Memory B cell (primary cell): ENCODE measurements at places on chromosomes 6 and 20.

DNA sequence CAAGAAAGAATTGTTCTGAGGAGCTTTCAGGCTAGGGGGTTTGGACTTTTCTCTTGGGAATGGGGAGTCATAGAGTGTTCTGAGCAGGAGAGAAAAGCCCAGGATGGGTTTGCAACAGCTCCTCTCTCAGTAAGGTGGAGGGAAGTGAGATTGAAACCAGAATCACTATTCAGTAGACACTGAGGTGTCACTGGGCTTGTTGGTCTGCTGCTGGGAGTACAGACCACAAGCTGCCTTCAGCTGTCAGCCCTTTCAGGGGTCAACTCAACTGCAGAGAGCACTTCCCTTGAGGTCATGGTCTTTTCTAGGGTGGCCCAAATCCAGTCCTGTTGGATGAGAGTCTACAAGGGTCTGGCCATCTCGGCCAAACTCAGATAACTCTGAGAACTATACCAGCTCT lies 12.9 kb upstream of the FOXA2 start:
- H3K27ac ChIP-seq: no peak overlapping the region
- no peaks in the 10 kb centered on the region for H3K36me3 ChIP-seq
- peaks cover 4% of the 10 kb centered on the region for H3K27me3 ChIP-seq
- peaks cover 2% of the 10 kb centered on the region for H3K4me1 ChIP-seq

DNA sequence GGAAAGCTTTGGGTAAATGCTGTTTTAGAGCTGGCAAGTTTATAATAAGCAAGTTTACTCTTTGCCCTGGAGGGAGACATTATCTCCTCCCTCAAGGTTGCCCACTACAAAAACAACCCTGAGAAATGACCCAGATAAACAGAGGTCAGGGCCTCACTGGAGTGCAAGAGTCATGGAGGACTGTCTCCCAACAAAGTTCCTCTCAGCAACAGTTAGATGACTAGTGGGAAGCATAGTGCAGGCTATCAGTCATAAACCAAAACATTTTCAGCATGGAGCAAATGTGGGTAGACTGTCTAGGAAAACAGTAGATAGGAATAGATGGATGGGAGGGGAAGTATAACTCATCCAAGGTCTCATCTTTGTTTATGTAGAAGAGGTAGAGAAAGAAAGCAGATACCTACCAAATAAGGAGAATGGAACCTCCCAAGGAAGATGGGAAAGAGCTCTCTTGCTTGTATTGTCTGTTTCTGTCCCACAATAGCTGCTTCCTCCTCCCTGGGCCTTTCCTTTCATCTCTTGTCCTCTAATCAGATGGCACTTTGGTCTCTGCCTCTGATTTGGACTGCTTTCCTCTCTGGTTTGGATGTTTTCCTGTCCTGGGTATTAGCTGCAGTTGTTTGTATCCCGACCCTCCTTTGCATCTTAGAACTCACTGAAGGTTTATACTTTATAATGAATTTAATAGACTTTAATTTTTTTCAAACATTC lies 95.4 kb downstream of the WASF1 start:
- peaks cover 2% of the 10 kb centered on the region for H3K4me1 ChIP-seq
- H3K4me3 ChIP-seq: no peak overlapping the region
- DNase-seq: no peak
- peaks cover 4% of the 10 kb centered on the region for H3K27me3 ChIP-seq
- no peaks in the 10 kb centered on the region for H3K36me3 ChIP-seq

DNA sequence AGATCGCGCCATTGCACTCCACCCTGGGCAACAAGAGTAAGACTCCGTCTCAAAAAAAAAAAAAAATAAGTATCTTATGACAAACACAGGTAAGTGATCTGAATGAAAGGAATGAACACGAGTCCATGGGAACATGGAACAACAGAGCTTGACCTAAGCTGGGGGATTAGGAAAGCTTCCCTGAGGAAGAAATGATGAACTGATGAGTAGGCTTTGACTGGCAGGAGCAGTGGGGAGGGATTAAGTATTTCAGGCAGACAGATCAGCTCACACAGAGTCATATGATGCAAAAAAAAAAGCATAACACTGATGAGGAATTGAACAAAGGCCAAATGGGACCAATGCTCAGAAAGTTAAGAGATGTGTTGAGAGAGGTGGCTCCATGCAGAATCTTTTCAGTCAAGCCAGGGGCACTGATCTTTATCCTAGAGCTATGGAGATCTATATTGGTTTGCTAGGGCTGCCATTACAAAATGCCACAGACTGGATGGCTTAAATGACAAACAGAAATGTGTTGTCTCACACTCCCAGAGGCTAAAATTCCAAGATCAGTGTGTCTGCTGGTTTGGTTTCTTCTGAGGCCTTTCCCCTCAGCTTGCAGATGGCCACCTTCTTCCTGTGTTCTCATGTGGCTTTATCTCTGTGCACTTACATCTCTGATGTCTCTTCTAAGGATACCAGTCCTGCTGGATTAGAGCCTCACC lies 85.6 kb downstream of the ANKRD6 start:
- H3K27ac ChIP-seq: no peak overlapping the region
- no peak for DNase-seq
- H3K36me3 ChIP-seq: peaks cover 2% of the 10 kb centered on the region
- no peak overlapping the region for H3K4me3 ChIP-seq
- H3K4me1 ChIP-seq: no peaks in the 10 kb centered on the region
- H3K27me3 ChIP-seq: no peaks in the 10 kb centered on the region

DNA sequence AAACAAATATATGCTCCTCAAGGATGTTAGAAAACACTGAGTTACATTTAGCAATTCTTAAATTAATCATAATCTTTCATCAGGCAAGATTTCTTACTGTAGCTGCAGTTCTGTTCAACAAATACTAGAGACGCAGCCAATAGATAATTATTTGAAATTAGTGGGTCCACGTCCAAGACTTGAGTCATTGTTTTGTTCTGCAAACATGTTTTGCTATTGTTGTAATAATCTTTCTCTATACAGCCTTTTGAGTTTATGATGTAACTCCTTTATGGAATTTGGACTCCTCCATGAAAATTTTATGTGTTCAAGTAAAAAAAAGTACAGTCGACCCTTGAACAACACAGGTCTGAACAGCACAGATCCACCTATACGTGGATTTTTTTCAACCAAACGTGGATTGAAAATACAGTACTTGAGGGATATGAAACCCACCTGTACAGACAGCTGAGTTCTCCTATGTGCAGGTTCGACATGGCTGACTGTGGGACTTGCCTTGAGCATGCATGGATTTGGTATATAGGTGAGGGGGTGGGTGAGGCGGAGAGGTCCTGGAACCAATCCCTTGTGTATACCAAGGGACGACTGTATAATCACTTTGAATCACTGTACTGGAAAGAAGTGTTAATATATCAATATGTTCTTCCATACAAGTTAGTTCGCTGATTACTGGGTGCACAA lies 41.3 kb upstream of the SLC22A16 start:
- H3K27ac ChIP-seq: no peak overlapping the region
- no peak for DNase-seq
- no peak overlapping the region for H3K4me3 ChIP-seq
- no peaks in the 10 kb centered on the region for H3K4me1 ChIP-seq

DNA sequence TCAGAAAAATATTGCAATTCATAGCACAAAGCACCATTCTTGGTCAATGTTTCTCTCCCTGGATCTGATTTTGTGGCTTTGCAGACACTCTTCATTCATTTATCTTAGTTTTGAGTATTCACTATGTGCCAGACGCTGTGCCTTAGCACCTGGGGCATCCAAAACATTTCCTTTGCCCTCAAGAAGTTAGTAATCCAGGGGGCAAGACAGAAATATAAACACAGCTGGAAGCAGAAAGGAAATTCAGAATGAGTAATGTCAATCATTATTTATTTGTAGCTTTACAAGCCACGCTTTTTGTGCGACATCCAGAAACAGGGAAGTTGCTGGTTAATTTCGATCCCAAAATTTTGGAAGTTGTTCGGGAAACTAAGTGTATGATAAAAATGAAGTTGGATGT lies 71.4 kb downstream of the DNAH8 start:
- H3K27me3 ChIP-seq: no peaks in the 10 kb centered on the region
- H3K27ac ChIP-seq: no peak overlapping the region
- H3K4me1 ChIP-seq: peaks cover 8% of the 10 kb centered on the region
- no peak overlapping the region for H3K4me3 ChIP-seq
- DNase-seq: no peak
- no peaks in the 10 kb centered on the region for H3K36me3 ChIP-seq

GRCh38 chr6:125469915-125470314 lies 168.1 kb upstream of the HDDC2 start:
- peaks cover under 1% of the 10 kb centered on the region for H3K36me3 ChIP-seq
- no peak overlapping the region for H3K27ac ChIP-seq
- no peak for DNase-seq
- no peaks in the 10 kb centered on the region for H3K4me1 ChIP-seq
